ENCODE measurements at places on chromosomes 12 and 14. TPM values are rescaled to one million over a fixed set of nuclear protein-coding genes. Genes with fewer than 3 reads are reported as not detected.

GRCh38 chr12:17976202-17976601, 113.8 kb downstream of the RERGL start:
- H3K36me3 ChIP-seq = no peaks in the 10 kb centered on the region
- H3K4me1 ChIP-seq = no peaks in the 10 kb centered on the region
- H3K4me3 ChIP-seq = no peak overlapping the region
- no peaks in the 10 kb centered on the region for H3K27me3 ChIP-seq
- H3K27ac ChIP-seq = no peak overlapping the region
- no peak for DNase-seq

DNA sequence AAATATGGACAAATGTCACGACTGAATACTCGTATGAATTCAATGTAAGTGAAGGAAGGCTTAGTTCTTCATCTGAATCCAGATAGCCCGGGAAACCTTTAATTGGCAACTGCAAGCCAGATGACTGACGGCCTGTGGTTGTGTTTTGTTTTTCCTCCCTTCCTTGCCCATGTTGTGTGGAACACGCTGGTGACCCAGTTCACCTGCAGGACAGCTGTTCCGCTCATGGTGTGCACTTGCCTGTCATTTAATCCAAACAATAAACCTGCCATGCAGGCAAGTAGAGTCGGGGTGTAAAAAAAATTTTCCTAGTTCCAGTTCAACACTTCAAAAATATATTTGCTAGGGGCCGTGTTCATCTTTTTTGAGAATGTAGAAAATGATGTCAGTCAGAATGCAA, 88.0 kb downstream of the TMEM132D start:
- H3K4me3 ChIP-seq = no peak overlapping the region
- no peak overlapping the region for H3K27ac ChIP-seq
- DNase-seq = no peak
- no peaks in the 10 kb centered on the region for H3K27me3 ChIP-seq
- H3K4me1 ChIP-seq = no peaks in the 10 kb centered on the region

DNA sequence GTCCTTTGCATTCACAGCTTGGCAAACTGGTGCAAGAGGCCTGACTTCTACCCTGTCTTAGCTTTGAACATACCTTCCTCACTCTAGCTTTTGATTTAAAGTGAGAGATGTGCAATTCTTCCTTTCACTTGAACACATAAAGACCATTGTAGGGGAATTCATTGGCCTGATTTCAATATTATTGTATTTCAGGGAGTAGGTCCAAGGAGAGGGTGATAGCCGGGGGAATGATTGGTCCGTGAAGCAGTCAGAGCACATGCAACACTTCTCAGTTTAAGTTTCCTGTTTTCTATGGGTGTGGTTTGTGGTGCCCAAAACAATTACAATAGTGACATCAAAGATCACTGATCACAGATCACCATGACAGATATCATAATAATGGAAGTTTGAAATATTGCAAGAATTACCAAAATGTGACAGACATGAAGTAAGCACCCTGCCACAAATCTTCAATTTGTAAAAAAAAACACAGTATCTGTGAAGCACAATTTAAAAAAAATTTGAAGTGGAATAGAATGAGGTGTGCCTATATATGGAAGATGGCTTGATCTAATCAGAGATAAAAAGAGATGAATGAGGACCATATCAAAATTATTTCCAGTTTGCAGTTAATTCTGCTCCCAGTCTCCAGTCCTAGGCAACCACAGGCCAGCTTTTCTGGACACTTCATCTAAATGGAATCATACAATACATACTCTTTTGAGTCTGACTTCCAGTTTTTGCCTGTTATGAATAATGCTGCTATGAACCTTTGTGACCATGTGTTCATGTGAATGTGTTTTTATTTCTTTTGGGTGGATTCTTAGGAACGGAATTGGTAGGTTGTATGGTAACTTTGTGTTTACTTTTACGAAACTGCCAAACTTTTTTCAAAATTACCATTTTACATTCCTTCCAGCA, 23.2 kb downstream of the BORCS5 start:
- peak overlapping the region; percentile 74 for H3K27ac ChIP-seq
- H3K27me3 ChIP-seq = no peaks in the 10 kb centered on the region
- H3K4me3 ChIP-seq = no peak overlapping the region
- H3K4me1 ChIP-seq = peaks cover 28% of the 10 kb centered on the region
- no peak for DNase-seq

GRCh38 chr12:6340032-6340638, 1.7 kb downstream of the TNFRSF1A start:
- H3K27ac ChIP-seq = peak overlapping the region; percentile 97
- H3K4me3 ChIP-seq = peak overlapping the region; percentile 62
- DNase-seq = no peak
- no peaks in the 10 kb centered on the region for H3K27me3 ChIP-seq
- no peaks in the 10 kb centered on the region for H3K36me3 ChIP-seq

DNA sequence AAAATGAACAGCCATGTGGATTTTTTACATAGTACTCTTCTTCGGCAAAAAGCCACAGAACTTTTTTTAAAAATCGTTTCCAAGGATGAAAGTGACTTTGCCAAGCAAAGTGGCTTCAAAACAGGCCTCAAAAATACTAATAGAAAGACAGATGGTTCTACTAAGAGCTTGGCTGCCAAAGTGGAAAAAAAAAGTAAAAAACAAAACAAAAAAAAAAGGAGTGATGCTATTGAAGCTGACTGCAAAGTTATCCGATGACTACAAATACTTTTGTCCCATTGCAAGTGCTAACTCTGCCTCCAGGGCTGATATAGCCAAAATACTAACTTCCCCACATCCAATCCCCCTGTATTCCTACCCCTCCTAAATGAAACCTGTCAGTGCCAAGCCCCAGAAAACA, 277.6 kb downstream of the SOX5 start:
- no peak overlapping the region for H3K27ac ChIP-seq
- H3K27me3 ChIP-seq = no peaks in the 10 kb centered on the region
- H3K36me3 ChIP-seq = no peaks in the 10 kb centered on the region
- H3K4me1 ChIP-seq = no peaks in the 10 kb centered on the region

The SRSF9 gene
- total RNA-seq = 77.9 TPM

The P2RX7 gene
- total RNA-seq = 7.1 TPM

The TSHR gene
- total RNA-seq = not detected
